ENCODE measurements at places on chromosomes 5 and 9.

DNA sequence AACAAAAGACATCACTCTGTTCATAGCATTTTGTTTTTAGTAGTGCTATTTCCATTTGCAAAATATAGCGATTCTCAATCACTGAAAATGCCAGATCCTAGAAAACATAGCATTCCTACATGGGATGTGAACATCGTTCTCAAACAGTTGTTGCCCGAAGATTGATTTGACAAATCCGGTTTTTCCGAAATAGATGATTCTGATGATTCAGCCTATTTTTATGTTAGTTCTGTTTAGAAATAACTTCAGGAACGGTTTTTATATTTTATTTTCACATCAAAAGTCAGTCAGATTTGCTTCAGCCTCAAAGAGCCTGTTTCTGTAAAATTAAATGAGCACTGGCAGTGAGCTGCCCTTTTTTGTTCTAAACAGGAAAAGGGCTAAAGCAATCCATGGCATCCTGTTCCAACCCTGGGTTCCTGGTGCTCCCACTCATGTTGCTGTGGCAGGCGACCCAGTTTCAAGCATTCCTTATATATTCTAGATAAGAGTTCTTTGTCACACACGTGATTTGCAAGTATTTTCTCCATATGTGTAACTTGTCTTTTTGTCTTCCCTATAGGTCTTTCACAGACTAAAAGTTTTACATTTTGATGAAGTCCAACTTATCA lies 14.2 kb upstream of the PSIP1 start:
- DNase-seq, result no peak

DNA sequence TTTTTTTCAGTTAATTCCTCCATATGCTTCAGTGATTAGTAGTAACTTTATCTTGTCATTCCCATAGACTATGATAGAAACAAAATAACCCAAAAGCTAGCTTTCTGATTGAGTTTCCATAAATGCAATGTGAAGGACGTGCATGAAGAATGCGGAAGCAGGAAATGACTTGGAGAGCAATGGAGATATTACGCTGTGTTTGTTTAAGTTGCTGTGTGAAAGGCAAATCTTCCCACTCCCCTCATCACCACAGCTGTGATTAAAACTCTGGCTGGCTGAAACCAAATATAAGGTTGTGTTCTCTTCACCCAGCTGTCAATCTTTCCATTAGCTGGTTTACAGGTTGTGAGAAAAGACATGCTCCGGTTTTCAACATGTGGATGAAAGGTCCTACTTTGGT lies 83.9 kb downstream of the NR2F1-AS1 start:
- no peak for DNase-seq

DNA sequence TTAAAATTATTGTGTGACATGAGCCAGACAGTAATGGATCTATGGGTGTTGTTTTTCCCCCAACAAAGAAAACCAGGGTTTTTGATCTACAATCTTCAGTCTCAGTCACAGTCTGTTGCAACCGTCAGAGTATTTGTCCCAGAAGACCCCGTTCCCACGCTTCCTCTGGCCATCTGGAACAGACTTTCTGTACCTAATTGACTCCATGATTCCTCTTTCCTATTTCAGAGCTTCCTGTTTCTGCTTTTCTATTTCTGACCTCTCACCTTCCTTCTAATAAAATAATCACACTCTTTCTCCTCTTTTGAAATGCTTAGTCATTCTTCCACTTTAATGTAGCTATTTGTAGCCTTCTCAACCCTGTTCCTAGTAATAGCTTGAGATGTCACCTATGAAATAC lies 1044.8 kb downstream of the DTWD2 start:
- no peak for DNase-seq

GRCh38 chr9:89686126-89686525 lies 81.3 kb downstream of the GADD45G start:
- DNase-seq, result no peak

GRCh38 chr9:109766351-109766750 lies 13.6 kb upstream of the PALM2AKAP2 start:
- no peak for DNase-seq

DNA sequence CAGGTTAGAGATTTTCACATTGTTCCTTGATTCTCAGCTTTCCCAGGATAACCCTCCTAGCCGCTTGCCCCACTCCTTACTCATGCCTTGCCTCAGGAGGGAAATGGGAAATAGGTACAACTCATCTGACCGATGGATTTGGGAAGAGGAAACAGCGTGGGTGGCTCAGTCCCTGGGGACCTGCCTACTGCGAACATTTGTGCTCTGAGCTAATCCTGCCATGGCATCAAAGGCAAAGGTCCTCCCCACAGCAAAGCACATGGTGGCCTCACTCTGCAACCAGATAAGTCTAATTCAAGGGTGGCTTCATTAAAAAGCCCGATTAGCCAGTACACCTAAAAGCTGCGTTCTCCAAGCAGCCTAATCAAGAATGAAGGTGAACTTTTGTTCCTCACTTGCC lies 82.4 kb upstream of the ADRA1B start:
- DNase-seq, result no peak

DNA sequence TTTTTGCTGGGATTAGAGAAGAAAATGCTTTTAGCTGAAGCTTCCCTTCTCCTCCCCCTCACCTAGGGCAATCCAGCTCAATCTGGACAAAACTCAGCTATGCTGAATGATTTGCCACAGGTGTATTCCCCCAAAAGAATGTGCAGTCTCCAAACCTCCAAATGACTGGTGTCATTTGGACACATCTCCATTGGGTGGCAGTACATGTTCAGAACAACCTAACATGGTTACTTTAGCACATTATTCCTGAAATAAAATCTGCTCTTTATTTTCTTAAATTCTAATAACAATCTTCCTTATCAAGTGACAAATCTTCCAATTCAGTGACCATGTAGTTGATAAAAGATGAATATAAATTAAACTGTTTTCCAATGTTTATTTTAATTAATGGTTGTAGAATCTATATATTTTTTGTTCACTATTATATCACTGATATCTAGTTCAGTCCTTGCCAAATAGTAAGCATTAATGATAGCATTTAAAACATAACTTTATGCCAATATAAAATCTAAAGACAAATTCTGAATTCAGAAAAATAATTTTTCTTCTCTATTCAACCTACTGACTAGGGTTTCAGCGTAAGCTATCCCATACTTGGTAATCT lies 61.3 kb upstream of the MOCS2 start:
- DNase-seq, result no peak

- no peak for DNase-seq
Observed at GRCh38 chr9:12748016-12748415, 26.8 kb upstream of the LURAP1L start.

- DNase-seq, result no peak
Observed at GRCh38 chr9:27505744-27506161, 18.3 kb upstream of the IFNK start.

GRCh38 chr9:109771796-109772531 lies 8.0 kb upstream of the PALM2AKAP2 start:
- DNase-seq, result no peak

- DNase-seq, result no peak
Observed at GRCh38 chr5:109126481-109126880, 283.3 kb downstream of the PJA2 start.

- DNase-seq, result no peak
Observed at GRCh38 chr9:134867917-134868750, 12.5 kb upstream of the FCN2 start.

DNA sequence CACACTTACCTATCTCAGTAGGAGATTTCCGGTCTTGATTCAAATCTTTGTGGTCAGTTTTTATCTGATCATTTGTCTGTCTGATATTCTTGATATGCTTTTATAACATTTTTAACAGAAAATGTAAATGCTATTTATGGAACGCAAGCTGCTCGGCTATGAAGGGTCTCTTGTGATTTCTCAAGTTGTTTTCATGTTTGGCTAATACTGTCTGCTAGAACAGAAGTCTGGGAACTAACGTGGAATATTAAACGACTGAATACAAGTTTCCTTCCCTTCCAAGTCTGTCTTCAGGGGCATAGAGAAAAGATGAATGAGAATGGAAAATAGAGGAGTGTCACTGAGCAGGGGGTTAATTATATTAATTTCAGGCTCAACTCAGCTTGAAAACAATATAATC lies 27.6 kb downstream of the SNCAIP start:
- no peak for DNase-seq

DNA sequence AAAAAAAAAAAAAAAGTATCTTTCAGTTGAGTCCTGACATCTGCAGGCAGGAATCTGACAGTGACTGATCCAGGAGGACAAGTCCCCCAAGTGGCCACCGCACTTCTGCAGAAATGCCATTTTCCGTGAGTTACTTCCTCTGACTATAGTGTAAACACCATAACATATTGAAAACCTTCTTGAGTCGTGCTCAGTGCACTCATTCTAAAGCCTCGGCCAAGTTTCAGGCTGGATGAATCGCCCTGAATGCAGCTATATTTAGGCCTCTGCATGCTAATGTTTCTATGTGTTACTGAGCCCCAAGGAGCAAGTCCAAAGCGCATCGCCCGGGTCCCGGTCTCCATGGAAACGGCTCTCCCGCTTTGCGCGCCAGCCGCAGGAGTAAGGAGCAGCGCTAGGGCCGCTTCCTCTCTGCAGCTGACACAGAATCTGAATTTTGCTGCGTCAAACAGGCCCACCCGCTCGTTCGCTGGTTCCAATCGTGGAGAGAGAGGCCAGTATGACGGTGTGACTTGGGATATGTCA lies 335.4 kb downstream of the MSX2 start:
- DNase-seq, result peak; percentile 73

DNA sequence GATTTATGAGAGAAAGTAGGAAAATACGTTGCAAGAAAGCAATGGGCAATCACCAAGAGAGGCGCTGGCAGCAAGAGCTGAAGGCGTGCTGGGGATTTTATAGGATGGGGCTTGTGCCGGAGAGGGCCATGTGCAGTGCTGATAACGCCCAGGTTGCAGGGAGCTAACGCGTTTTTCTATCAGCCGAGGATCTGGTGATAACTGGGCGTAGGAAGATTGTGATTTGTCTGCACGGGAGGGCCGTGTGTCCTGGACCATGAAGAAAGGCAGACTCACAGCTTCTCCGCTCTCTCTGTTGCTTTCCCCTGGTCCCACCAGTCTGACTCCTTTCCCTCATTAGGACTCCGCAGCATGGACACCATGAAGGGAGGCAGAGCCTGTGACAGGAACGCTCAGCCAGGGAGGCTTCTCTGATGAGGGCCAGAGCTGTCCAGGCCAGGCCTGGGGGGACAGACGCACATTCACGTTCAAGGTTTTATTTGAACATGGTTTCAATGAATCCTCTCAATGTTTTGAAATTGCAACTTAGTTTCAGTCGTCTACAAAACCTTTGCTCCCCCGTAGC lies 11.9 kb upstream of the CACNA1B start:
- DNase-seq, result no peak

DNA sequence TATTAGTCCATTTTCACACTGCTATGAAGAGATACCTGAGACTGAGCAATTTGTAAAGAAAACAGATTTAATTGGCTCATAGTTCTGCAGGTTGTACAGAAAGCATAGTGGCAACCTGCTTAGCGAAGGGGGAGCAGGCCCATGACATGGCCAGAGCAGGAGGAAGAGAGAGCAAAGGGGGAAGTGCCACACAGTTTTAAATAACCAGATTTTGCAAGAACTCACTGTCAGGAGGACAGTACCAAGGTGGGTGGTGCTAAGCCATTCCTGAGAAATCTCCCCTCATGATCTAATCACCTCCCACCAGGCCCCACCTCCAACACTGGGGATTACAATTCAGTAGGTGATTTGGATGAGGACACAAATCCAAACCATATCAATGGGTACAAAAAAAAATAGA lies 16.8 kb upstream of the PCSK5 start:
- peak; percentile 26 for DNase-seq

GRCh38 chr9:130239363-130239695 lies 26.2 kb upstream of the HMCN2 start:
- no peak for DNase-seq

- DNase-seq, result no peak
Observed at GRCh38 chr5:122202952-122203351, 73.6 kb downstream of the ZNF474 start.

DNA sequence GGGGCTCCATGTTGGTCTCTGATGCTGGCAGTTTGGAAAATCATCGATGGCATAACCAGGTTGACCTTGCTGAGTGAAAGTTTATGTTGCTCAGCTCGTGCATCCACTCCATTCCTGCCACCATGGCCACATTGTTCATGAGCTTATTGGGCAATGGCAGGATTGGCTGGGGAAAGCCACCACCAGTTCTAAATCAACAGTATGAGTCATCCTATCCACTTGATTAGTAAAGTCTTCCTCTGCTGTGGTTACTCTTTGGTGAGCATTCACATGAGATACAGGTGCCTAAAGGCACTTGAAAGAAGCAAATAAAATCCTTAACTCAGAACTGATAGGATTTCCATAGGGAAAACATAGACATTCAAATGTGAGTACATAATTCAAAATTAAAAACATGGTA lies 131.8 kb upstream of the FBN2 start:
- no peak for DNase-seq

DNA sequence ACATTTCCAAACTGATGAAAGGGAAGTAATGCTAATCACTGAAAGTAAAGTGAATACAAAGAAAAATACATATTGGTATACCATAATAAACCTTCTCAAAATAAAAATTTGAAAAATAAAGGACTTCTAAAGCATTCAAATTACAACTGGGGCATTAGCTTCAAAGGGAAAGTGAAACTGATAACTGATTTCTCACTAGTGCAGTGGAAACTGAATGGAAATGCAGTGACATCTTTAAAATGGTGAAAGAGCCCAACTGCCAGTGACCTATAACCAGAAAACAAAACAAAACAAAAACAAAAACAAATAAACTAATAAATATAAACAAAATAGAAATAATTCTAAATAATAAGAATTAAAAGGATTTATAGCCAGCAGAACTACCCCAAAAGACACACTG lies 297.5 kb upstream of the GRIN3A start:
- no peak for DNase-seq

- DNase-seq, result peak; percentile 57
Observed at GRCh38 chr9:26043431-26043830, 365.2 kb upstream of the TUSC1 start.

DNA sequence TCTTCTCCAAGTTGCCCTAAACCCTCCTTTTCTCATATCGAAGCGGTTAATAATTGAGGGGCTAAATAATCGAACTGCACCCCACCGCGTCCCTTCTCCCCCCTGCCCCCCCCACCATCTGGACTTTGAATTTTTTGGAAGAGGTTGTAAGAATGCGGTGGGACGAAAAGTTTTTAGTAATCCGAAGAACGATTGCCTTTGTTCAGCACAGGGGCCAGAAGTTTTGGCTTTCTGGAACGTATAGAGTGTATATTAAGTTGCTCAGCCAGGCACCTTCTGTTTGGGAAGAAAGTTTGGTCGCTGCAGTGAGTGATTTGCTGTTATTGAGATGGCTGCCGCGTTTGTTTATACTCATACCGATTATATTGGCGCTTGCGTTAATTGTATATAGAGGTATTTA lies 518 bp downstream of the ERBIN start:
- no peak for DNase-seq

- peak; percentile 93 for DNase-seq
Observed at GRCh38 chr5:172902497-172903472, 56.4 kb upstream of the RPL26L1 start.

- DNase-seq, result no peak
Observed at GRCh38 chr9:87010626-87011025, 63.3 kb upstream of the GAS1 start.

Data from tibial artery (tissue), 4 donors.